ENCODE measurements at places on chromosomes 2 and 18.
A peak's percentile ranks its signal among the peaks of the same experiment; 100 is the strongest.

GRCh38 chr2:97936199-97936598, 59.5 kb downstream of the TMEM131 start:
- DNase-seq: no peak

DNA sequence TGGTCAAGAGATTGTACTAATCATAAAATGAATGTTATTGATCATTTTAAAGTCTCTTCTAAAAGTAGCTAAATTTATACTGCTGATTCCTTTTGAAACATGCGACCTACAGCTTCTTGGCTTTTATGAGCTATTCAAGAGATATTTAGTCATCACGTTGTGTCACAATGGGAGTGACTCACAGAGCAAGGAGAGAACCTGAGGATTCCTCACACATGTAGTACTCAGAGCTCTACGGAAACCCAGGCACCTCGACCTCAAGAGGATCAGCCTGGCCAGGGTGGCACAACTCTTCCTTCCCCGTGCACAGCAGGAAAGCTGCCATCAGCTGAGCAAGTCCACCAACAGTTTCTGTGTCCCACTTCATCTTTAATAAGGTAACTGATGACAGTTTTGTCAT, at the start of gene DHRS9:
TSS of gene DHRS9 (plus strand) at position 223 of the 400 bp plus-strand sequence. CDS start 12,019 bp downstream, outside the sequence.
- no peak for DNase-seq

DNA sequence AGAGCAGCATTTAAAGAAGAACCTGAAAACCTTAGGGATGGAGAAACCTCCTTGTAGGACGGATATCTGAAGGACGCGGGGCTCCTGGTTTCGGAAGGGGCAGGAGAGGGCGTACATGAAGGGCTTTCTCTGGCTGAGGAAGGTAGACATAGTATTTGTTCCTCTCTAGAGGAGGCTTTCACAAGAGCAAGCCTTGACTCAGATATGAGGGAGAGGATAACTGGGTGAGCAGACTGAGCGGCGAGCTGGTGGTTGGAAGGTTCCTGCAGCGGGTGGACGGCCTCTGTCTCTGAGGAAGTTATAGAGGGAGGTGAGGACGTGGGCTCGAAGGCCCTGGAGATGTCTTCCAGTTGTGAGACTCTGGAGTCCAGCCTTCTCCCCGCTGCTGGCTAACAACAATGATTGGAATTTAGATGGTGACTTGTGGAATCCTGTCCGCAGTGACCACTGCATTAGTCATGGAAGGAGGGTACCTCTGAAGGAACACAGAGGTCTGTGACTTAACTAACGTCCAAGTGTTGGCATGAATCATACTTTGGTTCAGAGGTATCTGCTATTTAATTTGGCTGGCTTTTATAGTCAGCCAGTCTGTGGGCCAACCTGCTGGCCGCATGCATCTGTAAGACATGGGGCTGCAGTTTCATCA, 80.9 kb downstream of the ASAP2 start:
- DNase-seq: no peak

- DNase-seq: no peak
Measured at GRCh38 chr18:59929621-59930295, 30.0 kb downstream of the PMAIP1 start.

DNA sequence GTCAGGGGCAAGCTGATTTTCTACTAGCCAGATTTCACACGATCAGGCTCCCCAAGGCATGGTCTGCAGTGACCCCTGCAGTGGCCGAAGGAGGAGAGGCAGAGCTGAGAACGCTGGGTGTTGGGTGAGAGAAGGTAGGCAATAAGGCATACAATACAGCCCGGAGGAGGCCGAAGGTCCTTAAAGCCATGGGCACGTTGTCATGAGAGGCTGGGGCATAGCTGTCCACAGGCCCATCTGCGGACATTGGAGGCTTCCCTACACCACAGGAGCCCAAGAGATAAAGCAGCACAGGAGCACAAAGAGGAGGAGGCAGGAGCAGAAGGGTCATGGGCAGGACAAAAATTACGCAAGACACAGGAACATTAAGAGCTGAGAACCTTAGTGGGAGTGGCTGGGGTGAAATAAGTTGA, 16.7 kb upstream of the BZW1 start:
- no peak for DNase-seq

DNA sequence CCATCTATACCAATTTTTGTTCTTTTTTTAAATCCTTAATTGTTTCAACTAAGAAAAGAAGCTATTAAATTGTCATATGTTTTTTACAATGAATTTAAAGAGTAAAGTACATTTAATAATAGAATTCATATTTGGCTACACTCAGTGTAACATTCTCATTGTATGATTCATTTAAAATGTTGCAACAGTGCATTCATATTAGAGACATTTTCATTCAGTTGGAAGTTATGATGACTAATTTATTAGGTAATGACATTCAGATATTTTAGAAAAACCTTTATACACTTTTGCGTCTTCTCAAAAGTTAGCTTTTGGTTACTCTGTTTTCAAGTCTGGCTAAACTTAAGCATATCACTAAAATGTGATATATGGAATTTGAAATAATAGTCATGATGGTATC, 887.5 kb upstream of the NRXN1 start:
- no peak for DNase-seq

DNA sequence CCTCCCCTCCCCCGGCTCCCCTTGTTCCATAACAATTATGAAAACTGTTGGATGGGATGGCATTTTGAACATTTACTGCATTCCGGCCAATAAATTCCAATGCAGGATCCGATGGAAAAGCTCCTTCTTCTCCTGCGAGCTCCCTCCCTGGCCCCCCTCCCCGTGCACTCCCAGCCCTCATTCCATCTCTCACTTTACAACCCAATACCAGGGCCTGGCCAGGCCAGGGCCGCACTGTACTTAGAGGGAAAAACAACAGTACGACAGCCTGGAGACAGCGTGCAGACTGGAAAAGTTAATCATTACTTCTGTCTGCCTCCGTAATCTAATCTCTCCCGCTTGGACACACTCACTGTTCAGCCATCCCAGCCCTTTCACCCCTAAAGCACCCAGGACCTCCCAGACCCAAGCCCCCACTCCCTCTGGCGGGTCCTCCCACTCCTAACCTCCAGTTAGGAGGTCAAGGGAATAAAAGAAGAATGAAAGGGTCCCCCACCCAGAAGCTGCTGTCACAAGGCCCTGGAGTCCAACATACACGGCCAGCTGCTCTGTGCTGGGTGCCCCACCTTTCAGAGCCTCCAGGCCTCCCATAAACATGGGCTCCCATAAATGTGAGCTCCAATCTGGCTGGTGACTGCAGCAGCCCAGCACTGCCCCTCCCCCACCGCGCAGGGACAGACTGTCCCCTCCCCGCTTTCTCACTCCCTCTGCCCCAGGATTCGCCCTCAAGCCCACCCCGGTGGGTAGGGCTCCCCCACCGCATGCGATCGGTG, 20.6 kb downstream of the SMAD7 start:
- no peak for DNase-seq

GRCh38 chr2:18398833-18399232, 161.6 kb downstream of the RDH14 start:
- DNase-seq: no peak

DNA sequence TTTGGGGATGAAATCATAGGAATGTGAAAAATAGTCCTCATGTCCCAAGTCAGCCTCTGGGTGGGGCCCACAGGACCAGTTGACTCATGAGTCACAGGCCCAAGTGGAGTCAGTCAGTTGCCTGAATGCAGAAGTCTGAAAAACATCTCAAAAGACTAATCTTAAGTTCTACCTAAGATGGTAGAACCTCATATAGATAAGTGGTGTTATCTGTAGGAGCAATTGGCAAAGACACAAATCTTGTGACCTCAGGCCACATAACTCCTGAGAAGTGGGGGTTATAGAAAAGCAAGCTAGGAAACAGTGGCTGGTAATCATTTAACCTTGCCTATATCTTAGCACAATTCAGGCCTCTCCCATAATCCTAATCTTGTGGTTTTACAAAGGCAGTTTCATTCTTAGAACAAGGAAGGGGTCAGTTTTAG, 257.1 kb upstream of the SPOPL start:
- DNase-seq: no peak

- no peak for DNase-seq
Measured at GRCh38 chr2:238688193-238689153, 159.4 kb upstream of the TWIST2 start.

DNA sequence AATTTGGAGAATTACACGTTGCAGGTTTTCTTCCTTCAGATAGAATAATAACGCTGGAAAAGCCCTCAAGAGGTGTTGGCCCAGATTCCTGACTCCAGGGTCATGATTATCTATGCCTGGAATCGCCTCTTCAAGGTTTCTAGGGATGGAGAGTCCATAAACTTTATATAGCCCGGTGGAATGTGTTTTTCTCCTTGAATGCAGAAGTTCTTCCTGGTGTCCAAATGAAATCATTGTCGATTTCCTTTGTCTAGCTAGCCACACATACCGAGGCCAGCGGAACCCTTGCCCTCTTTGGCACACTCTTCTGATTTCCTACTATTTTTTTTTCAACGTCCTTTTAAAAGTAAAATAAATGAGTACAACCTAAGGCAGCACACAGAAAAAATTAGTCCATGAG, 117.8 kb downstream of the PID1 start:
- DNase-seq: no peak

DNA sequence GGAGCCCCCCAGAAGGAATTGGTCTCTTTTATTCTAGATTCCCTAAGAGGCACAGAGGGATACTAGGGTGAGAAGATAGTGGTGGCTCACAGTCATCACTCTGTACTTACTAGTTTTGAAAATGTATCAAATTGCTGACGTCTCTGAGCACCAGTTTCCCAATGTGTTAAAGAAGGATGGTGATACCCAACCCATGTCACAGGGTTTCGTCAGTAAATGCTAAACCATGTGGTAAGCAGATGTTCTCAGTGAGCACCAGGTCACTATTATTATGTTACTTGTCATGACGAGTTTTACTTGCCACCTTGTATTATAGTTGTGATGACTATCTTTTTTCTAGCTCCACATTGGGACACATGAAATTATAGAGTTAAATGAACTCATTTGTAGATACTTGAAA, 54.7 kb downstream of the NEDD4L start:
- no peak for DNase-seq

GRCh38 chr2:203804070-203804469, 63.5 kb upstream of the CTLA4 start:
- DNase-seq: peak; percentile 18

DNA sequence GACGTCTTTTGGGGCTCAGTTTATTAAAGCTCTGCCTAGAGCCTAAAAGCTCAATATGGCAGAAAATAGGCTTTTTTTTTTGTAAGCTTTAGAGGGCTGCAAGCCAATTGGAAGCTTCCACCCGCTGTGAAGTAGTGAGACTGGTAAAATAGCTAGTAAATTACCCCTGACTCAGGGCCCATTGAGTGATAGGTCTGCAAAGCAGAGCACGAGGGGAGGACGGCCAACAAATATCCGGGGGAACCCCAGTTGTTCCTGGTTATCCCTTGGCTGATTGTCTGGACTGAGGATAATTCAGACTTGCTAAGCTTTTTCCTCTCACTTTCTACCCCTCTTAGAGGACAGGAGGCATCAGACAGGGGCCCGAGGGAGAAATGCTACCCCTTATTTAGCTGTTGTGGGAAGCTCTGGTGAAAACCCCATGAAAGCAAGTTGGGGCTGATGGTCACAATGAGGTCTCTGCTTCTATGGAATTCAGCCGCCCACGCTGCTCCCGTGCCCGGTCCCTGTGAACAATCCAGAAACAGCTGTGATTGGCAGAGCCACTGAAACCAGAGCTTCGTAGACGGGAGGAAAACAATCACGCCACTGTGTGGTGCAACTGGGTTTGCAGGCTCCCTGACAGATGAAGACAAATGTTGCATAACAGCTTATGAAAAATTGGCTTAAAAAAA, 141.9 kb upstream of the LGALSL start:
- DNase-seq: peak; percentile 40

DNA sequence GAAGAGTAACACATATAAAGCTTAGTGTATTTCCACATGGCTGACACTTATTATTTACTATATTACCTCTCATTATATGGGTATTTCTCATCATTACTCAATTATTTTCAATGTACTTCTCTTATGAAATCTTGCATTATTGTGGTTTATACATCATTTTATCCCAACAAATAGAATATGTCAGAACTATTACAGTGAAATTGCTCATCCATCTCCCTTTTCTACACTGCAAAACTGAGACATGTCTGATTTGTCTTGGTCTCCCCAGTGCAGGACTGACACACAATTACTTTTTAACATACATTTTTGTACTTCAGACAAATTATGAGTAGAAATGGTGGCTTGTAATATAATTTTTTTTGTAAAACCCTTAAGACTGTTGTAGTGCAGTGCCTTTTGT, 600.9 kb downstream of the PLCL1 start:
- DNase-seq: no peak

- DNase-seq: no peak
Measured at GRCh38 chr2:138780908-138781307, 718 bp upstream of the NXPH2 start.

DNA sequence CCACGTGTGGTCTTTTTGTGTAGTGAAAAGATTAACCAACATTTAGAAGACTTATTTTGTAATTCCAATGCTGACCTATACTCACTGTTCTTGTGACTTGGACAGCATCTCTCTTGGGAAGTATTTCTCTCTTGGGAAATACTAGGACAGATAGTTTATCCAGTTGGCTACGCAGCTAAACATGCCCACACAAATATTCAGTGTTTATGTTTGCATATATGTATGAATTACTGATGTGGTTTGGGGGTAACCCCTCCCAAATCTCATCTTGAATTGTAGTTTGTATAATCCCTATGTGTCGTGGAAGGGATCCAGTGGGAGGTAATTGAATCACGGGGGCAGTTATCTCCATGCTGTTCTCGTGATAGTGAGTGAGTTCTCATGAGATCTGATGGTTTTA, 2062.3 kb upstream of the CELF4 start:
- DNase-seq: no peak

DNA sequence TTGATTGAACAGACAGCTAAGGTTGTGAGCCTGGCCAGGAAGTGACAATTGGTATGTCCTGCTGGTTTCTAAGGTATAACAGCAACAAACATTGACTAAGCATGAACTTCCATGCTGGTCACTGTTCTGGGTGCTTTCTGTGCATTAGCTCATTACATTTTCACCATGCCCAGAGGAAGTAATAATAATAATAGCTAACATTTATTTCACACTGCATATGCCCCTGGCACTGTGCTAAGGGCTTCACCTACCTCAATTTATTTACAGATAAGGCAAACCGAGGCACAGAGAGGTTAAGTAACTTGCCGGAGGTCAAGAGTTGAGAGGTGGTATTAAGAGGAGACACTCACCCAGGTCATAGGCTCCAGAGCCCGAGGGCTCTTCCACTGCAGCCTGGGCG, 113.6 kb downstream of the PDCL3 start:
- no peak for DNase-seq

- no peak for DNase-seq
Measured at GRCh38 chr2:208046686-208047085, 21.4 kb upstream of the PLEKHM3 start.

DNA sequence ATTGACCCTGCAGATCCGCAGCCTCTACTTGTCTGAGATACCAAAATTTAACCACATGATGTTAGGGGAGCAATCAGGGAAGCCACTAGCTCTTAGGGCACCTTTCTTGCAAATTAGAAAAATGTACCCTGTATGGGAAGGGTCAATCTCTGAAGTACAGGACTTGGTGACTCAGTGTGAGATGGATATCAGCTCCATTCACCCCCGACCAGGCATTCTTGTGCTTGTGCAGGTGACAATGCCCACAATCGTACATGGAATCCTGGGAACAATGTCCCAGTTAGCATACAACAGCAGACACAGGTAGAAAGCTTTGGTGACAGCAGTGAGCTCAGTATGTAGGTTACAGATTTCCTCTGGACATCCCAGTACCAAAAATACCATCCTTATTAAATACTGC, 137.7 kb upstream of the ITGB6 start:
- no peak for DNase-seq

GRCh38 chr2:234670052-234670451, 173.2 kb upstream of the ARL4C start:
- no peak for DNase-seq
